KG1 (cell line): ENCODE measurements at places on chromosomes 3 and 15.
A peak's percentile ranks its signal among the peaks of the same experiment; 100 is the strongest.

GRCh38 chr15:65695081-65695480 is 73.3 kb downstream of the SLC24A1 start:
- DNase-seq: no peak

DNA sequence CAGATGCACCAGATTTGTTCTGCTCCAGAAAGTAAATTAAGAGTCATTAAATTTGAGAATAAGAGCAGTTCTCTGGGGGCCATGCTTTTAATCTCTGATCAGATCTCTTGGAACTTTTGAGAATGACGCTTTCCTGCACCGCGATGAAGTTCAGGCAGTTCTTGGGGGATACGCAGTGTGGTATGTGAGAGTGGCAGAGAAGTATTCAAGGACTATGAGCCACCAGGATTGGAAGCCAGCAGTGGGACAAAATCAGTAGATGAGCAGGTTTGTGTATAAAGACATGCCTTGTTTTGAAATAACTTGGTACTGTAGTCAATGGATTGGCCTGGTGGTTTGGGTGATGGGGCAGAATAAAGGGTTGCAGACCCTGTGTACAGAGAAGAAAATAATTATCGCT is 483.6 kb downstream of the ERC2 start:
- no peak for DNase-seq

DNA sequence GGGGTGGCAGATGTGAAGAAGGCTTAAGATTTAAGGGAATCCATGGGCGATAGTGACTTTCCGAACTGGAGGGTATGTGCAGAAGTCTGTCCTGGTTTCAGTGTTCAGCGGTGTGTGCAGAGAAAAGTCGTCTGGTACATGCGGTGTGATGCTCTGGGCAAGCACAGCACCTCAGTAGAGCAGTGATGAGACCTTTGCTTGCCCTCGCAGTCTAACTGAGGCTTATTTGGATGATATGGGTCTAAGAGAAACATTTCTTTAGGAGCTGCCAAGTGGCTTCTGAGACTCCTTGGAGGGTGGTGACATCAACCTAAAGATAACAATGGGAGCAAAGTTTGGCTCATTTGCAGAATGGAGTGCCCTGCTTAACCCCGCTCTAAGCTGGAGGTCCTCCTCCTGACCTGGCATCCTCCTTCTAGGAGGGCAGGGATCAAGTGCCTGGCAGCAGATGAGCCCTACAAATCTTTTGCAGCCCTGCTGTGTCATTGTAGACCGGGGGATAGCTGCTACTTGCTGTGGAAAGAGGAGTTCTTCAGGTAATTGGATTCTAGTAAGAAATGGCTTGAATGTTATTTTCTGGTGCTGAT is 228.1 kb upstream of the AZI2 start:
- DNase-seq: no peak

DNA sequence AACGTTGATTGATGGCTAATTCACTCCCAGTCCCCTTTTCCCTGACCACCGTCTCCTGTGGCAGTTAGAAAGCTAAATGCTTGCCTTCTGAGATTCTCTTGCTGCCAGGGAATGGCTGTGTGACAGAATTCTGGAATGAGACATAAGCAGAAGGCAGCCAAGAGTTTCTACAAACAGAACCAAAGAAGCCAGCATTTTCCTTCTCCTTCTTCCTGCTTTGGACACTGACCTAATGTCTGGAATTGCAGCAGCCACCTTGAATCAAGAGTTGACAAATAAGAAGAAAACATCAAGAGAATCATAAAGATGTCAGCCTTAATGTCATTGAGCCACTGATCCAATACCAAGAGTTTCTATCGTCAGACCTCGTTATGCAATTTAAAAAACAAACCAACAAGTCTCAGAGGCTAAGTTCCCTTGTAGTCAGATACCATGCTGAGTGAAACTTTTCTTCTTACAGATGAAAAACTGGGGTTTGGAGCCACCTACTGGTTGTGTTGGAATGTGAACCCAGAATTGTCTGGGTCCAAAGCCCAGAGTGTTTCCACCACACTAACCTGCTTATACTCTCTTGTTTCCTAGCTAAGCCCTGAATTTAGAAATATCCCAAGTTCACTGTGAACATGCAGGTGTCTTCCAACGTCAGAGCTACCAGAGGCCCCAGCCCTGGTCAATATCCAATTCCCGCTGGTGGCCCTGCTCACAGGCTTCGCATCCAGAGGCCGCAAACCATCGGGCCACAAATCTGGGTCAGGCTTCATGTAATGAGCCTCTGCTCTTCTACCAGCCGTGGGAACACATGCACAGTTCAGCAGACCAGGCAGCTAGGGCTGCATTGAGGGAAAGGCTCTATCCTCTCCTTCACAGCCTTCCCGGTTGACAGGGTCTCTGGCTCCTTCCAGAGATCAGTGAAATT is 42.5 kb downstream of the MCF2L2 start:
- DNase-seq: peak; percentile 40

DNA sequence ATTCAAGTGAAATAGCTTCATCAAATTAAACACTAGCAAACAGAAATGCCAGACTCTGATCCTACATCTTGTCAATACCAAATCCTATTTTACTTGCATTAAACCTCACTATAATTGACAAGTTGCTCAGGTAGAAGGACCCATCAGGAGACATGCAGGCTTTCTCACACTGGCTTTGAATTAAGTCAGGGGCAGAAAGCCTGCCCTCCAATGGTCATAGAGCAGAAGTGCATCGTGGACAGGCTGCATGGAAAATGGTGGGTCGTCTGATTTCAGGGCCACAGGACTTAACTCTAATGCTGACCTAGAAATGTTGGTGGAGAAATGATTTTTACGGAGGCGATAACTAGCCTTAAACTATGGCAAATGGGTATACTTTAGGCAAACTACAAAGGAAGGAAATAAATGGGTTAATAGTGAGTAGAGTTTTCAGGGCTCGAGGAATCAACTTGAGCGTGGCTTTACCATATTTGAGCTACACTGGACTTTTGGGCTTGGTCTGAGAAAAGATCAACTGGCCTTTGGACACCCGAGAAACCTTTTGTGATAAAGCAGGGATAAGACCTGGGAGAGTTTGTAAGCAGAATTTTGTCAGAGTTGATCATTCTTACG is 283.9 kb downstream of the GRM7 start:
- DNase-seq: no peak

DNA sequence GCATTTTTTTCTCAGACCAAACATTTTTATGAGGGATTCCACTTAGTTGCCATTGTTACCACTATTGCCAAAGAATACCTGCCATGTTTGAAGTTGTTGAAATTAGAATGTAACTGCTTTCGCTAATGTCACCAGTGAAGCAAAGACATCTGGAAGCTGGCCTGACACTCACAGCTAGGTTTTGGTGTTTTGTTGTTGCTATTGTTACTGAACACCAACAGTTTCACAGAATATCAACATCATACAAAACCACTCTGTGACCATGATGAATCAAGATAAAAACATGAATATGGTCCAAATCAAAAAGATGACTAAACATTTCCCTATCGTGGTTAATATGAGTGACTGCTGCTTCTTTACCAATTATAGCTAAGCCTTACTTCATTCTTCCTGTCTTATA is 6.9 kb upstream of the CFAP20DC start:
- no peak for DNase-seq

GRCh38 chr15:60507596-60508424 is 28.9 kb upstream of the ICE2 start:
- DNase-seq: peak; percentile 22

DNA sequence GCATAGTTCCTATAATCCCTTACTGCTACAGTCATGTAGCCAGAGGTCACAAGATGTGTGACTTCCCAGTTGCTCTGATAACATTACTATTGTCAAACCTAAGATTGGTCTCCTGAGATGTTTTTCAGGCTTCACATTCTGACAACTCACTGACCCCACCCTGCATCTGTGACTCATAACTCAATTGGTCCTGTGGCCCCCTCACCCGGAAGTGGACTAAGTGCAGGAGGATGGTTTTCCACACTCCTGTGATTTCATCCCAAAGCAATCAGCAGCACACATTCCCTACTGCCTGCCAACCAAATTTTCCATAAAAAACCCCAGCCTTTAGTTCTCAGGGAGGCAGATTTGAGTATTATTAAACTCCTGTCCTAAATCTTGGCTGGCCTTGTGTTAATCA is 564.9 kb upstream of the ZNF385D start:
- DNase-seq: no peak

- no peak for DNase-seq
Observed at GRCh38 chr3:69239063-69239462, 116.7 kb upstream of the LMOD3 start.

- DNase-seq: no peak
Observed at GRCh38 chr3:49759226-49759625, 27.1 kb downstream of the IP6K1 start.

GRCh38 chr3:187744169-187745151 is 808 bp downstream of the BCL6 start:
- DNase-seq: no peak

- no peak for DNase-seq
Observed at GRCh38 chr15:66840615-66841390, 138.8 kb downstream of the SMAD6 start.

- no peak for DNase-seq
Observed at GRCh38 chr3:24191801-24192403, 246.8 kb downstream of the NR1D2 start.

- DNase-seq: no peak
Observed at GRCh38 chr3:151964743-151965142, 91.3 kb downstream of the SUCNR1 start.

DNA sequence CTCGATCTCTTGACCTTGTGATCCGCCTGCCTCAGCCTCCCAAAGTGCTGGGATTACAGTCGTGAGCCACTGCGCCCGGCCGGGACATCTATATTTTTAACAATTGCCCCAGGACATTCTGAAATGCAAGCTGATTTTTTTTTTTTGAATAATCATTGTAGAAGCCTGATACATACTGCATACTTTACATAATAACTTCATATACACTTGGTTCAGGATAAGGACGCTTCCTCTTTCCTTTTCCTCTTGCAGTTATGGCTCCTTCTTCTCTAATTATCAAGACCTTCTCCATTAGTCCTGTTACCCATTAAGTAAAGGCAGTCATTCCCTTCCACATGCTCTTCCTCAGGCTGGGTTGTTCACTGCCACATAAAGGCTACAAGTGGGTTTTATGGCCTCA is 58.3 kb downstream of the SLCO3A1 start:
- DNase-seq: no peak

GRCh38 chr3:16504242-16504641 is 9.3 kb downstream of the RFTN1 start:
- no peak for DNase-seq

DNA sequence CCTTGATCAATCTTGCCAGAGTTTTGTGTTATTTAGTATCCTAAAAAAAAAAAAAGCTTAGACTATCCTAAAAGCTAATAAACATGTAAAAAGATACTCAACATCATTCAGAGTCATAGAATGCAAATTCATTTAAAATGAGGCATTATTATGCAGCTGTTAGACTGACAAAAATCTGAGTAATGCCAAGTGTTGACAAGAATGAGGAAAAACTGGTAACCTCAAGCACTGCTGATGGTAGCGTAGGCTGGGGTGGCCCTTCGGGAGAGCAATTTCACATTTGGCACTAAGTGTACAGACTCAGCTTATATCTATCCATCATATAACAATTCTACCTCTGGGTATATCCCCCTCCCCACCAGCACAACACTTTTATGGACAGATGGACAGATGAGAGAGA is 280.4 kb downstream of the RAP2B start:
- DNase-seq: no peak

DNA sequence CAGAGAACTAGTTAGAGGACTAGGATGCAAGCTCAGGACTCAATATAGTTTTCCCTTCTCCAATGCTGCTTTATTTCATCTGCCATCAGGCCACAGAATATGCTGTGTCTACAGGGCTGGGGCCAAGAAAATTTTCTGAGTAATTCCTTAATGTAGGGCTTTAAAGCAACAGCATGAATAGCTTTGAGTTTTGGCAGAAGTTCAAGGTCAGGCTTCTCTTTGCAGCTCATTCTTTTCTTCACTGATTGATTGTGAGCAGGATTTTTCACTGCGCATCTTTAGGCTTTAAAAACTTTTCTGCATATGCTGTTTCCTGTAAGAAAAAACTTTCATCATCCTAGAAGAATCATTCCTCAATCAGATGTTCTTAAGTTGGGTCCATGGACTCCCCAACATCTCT is 4.6 kb downstream of the TMEM108 start:
- no peak for DNase-seq

DNA sequence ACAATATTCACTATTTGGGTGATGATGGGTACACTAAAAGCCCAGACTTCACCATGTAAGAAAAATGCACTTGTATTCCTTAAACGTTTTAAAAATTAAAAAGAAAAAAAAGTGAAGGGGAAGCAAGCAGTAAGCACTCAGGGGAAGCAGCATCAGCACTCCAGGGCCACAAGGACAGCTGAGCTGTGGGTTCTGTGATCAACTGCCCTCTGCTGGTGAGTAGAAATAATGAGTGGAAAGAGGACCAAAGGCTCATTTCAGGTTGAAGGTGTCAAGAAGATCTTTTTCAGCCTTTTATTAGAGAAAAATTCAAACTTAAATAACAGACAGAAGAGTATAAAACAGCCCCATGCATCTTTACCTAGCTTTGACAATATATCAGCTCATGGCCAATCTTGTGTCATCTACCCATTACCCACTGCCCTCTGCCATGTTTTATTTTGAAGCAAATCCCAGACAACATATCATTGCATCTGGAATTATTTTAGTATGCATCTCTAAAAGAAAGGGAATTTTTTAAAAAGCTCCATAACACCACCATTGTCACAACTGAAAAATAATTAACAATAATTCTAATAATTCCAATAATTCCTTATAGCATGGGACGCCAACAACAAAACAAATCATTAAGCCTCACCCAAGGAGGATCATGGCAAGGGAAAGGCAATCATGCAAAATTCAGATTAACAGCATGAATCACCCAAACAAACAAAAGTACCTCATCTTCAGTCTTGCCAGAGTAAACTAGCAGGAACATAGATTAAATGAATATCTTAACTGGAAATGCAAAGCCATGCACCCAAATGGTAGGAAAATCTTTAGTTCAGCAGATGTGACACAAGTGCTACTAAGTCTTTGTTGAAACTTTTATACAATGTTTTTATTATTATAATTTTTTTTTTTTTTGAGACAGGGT is 42.5 kb downstream of the TAMM41 start:
- DNase-seq: no peak

DNA sequence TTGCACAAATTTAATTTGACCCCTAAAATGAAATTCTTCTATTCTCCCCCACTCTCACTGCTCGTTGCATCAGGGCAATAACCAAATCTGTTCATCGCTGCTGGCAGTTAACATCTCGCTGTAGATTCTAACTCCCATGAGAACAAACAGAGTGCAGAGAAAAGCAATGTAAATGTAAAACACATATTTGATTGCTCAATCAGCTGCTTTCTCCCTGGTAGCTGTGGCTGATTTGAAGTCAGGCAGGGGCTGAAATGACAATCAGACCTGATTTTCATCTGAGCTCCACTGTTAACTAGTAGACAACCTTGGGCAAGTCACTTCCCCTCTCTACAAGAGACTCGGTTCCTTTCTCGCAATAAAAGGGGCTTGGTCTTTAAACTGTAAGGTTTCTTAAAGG is 119.8 kb upstream of the CPNE4 start:
- no peak for DNase-seq
